ENCODE measurements at places on chromosomes 2 and 18.

DNA sequence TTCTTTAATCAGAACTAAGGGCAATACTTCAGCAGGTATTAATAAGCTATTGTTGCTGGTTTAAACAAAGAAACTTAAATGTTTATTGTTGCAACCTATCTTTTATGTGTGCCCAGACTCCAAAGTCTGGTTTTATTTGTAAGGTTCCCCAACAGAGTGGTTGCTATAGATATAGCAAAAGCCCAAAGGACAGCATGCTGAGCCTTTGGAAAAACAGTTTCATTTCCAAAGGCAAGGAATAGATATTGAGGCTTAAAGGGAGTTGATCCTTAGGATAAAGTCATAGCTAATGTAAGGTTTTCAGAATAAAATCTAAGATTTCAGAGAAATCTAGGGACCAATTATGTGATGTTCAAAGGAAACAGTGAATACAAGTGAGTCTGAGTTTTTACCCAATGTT lies 413.2 kb upstream of the SLC14A2 start:
- DNase-seq: no peak

DNA sequence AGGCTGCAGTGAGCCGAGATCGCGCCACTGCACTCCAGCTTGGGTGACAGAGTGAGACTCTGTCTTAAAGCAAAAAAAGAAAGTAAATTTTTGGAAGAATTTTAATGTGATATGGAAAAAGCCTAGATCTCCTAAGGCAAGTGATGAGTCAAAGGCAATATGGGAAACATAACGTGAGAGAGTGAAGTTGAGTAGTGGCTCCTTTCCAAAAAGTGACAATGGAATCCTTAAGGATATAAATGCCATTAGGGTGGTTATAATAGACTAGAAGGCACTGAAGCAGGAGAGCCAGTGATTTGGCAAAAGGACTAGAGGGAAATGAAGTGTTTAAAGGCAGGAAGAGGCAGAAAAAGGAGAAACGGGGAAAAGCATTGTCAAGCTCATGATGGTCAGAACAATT lies 25.6 kb downstream of the ARHGAP28 start:
- DNase-seq: no peak

DNA sequence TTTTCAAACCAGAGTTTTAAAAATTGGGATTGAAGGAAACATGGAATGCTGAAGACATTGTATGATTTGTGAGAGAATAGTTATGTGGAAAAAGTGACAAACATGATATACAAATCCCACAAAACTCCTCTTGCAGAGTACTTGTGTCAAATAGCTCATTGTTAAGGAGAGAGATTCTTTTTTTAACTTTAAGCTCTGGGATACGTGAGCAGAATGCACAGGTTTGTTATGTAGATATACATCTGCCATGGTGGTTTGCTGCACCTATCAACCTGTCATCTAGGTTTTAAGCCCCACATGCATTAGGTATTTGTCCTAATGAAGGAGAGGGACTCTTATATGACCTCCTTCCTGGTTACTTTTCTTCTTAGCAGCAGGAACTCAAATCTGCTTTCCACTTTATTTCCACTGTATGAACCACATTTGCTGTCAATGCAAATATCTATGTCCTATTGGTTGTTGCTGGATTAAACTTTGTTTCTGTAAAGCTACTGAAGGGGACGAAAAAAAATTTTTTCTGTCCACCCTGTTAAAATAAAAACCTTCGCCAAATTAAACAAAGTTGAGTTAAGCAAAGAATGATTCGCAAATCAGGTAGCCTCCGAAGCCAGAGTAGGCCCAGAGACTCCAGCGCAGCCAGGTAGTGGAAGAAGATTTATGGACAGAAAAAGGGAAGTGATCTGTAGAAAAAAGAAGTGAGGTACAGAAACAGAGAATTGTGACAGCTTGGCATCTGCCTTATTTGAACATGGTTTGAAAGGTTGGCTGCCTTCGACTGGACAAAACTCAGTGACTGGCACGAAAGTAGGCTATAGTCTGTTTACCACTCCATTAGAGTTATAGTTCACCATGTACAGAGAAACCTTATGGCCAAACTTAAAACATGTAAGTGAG lies 430.1 kb upstream of the CHST9 start:
- DNase-seq: no peak

GRCh38 chr2:129879614-129880180 lies 99.8 kb upstream of the RAB6C start:
- DNase-seq: no peak

- no peak for DNase-seq
Observed at GRCh38 chr2:690799-691198, 13.6 kb upstream of the TMEM18 start.

DNA sequence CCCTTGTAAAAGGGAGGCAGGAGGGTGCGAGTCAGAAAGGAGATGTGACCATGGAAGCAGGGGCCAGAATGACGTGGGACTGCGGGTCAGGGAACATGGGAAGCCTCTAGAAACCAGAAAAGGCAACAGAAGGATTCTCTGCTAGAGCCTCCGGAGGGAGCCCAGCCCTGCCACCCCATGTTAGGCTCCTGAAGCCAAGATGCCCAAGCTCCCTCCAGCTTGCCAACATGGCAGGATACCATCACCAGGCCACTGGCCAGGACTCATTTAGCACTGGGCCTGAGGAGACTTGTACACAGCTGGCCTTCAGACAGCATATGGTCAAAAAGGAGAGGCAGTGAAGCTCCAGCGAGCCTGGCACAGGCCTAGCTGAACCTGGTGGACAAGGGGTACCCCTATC lies 5.6 kb downstream of the TMEM247 start:
- no peak for DNase-seq

- DNase-seq: no peak
Observed at GRCh38 chr2:240956171-240956934, 42.1 kb upstream of the SNED1 start.
